ENCODE measurements at places on chromosomes 7 and 10.
A peak's percentile ranks its signal among the peaks of the same experiment; 100 is the strongest.

- DNase-seq: no peak
These were observed 45.2 kb downstream of the PNLIPRP3 start for GRCh38 chr10:116472891-116473290.

GRCh38 chr10:794382-794956, 105.0 kb upstream of the DIP2C start:
- DNase-seq: no peak

- no peak for DNase-seq
These were observed 16.9 kb downstream of the TSPAN14 start for GRCh38 chr10:80471001-80471400.

DNA sequence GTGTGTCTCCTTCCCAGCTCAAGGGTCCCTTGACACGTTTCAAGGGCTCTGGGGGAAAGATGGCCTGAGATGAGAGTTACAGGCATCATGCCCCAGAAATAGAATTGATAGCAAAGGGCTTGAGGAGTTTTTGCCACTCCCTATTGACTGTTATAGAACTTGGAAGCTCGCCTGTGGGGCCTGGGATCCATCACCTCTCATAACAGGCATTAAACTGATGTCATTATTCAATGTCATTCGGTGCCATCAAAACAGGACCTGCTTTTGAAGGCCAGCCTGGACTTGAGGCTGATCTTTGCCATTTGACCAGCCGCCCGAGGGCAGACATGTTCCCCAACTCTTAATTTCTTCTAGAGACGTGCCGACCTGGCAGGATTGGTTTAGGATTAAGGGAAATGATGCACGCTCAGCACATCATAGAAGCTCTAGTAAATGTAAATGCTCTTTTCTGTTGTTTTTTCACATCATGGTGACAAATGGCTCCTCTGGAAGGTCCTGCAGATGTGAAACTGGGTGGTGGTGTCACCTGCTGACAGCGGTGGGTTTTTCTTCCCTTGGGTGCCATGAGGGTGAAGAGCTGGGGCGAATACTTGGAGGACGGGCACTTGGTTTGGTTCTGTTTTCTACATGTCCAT, 16.7 kb upstream of the KLF6 start:
- no peak for DNase-seq

GRCh38 chr10:19832699-19833098, 16.5 kb downstream of the PLXDC2 start:
- no peak for DNase-seq

- DNase-seq: no peak
These were observed 22.2 kb downstream of the LANCL2 start for GRCh38 chr7:55387062-55387965.

DNA sequence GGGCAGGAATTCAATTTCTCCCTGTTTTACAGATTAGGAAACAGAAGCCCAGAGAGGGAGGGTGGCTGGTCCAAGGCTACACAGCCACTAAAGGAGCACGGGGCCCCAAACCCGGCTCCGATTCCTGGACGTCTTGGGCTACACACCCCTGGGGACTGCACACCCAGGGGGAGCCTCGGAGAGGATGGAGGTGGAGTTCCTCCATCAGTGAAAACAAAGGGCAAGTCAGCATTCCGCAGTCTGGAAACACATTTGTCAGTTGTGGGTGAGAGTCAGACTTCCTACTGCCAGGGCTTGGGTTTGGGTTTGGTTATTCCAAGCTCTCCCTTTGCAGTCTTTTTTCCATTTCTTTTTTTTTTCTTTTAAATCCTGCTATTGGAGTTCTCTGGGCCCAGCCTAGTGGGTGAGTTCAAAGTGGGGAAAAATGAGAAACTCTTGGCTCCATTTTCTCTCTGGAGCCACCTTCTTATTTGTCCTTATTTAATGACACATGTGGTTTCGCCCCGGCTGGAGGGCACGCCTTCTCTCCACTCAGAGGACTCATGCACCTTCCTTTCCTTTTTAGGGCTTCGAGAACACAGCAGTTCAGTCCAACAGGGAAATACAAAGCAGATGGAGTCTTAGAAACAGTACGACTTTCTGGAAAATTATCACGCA, 59.9 kb upstream of the AQP1 start:
- DNase-seq: no peak

- DNase-seq: no peak
These were observed 34.0 kb downstream of the MYO1G start for GRCh38 chr7:44944821-44945220.

GRCh38 chr10:132233501-132234085, 46.8 kb downstream of the DPYSL4 start:
- DNase-seq: no peak

GRCh38 chr7:80883154-80884025, 35.5 kb downstream of the SEMA3C start:
- DNase-seq: peak; percentile 87

DNA sequence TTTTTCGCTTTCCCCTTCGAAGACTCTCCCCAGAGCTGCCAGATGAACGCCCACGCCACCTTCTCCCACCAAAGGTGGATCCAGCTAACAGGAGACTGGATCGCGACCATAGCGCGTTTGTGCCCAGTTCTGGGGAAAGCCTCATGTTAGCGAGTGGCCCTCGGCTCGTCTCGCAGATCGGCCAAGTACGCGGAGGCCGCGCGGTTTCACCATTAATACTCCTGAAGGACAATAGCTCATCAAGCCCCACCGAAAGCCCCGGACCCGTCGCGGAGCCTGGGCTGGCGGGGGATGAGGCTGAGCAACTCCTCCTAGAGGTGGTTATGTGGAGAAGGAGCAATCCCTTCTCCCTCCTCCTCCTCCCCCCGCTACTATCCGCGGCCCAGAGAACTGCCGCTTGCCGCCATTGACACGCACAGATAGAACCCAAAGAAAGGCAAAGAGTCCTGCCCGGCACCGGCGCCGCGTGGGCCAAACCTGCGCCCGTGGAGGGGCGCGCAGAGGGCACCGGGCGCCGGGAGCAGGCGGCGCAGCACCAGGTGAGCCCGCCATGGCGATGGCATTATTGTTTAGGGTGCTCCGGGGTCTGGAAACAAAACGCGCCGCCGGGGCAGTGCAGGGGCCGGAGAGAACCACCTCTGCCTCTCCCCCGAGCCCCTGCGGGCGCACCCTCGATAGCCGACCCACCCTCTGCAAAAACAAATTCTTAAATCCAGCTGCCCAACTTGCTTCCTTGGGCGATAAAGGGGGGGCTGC, at the start of gene MACROH2A2:
MACROH2A2 (plus strand) TSS at position 385 of the 756 bp plus-strand sequence. CDS start 22,813 bp downstream, outside the sequence.
- DNase-seq: peak; percentile 17

DNA sequence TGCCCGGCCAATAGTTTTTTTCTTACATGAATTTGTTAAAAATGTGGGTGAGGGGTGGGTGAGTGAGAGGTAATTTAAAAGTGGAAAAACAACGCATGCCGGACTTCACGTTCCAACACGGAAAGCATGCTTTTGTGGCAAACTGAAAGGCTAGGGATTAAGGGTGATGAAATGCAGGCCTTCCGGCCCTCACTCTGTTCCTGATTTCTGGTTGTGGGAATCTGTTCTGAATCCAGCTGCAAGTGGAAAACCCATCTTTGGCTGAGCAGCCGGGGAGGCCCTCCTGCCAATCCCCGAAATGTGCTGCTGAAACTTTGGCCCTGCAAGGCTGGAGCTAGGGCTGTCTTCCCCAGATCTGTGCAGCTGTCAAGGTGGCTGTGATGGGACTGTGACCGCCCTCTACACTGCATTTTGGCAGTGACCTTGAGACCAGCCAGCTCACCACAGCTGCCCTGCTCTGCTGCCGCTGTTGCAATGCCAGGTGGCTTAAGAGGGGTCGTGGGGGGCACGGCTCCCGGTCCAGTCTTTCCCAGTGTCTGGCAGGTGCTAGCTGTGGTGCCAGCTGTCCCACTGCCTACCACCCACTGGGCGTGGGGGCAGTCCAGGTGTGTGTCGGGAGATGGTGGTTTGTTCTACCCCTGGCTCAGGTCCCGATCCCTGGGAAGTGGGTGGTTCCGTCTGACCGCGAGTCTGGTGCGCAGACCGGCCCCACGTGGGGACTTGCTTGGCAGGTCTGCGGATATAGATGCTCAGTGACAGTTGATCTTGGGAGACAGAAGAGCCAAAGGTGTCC, 39.0 kb downstream of the TET1 start:
- DNase-seq: no peak

- DNase-seq: no peak
These were observed 60.2 kb downstream of the ZNF467 start for GRCh38 chr7:149713061-149713730.

GRCh38 chr7:81419731-81420130, 350.1 kb downstream of the HGF start:
- DNase-seq: no peak

DNA sequence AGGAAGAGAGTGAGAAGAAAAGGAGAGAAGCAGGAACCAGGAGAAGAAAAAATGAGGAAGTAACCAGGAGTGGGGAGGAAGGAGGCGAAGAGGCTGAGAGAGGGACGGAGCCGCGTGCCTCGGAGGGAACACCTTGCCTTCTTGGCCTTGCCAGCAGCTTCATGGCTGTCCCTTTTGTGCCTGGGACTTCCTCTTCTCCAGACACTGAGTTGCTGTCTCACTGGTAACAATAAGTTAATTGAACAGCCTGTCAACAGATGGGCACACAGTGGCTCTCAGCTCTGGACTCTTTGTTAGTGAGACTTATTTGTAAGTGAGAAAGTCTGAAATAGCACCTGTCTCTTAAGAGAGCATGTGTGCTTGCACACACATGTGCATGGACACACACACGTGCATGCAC, 83.2 kb downstream of the GATA3 start:
- no peak for DNase-seq

- no peak for DNase-seq
These were observed 20.9 kb upstream of the BTBD16 start for GRCh38 chr10:122249991-122250750.

GRCh38 chr10:3773460-3774017, 11.5 kb downstream of the KLF6 start:
- no peak for DNase-seq

DNA sequence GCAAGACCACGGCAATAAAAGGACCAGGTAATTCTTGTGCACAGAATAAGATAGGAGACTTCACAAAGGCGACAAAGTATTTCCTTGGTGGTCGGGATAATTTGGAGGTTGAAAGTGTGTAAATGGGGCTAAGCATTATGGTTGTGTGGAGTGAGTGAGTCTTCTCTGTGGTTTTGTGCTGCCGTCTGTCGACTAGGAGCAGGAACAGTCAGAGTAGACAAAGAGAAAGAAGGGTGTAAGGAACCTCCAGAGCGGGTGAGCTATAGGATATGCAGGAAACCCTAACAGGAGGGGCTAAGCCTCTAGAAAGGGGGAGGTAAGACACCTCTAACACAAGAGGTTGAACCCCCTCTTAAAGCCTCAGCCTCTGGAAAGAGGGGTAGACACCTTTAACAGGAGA, 201.6 kb downstream of the SH2D4B start:
- DNase-seq: no peak

DNA sequence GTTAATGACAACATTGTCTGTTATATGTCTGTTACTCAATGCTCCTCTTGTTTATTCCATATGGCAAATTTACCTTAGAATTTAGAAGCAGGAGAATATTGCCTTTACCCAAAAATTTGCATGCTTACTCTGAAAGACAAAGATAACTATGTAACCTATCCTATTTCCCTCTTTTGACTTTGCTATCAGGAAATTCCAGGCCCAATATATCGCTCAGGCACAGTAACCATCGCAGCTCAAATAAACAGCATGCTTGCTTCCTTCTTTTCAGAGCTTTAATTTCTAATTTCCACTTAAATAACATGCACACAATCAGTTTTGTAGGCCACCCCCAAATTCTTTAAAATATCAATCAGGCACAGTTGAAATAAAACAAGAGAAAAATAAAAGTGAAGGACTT, 57.8 kb downstream of the EBLN1 start:
- DNase-seq: no peak

DNA sequence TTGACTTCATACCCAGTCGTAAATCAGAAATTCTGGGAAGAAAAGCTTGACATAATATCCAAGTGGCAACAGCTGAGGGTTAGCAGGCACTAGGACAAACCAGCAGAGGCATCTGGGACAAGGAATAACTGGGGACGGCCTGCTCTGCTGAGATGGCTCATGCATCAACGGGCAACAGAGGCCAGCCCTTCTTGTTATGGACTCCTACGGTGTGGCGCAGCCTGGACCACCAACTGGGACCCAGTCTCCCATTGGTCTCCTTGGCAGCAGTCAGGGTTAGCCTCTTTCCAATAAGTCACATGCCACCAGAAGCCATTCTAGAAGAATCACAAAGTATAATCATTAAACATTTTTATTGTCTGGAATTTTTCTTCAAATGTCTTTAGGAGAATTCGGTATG, 15.0 kb downstream of the FGFR2 start:
- no peak for DNase-seq

DNA sequence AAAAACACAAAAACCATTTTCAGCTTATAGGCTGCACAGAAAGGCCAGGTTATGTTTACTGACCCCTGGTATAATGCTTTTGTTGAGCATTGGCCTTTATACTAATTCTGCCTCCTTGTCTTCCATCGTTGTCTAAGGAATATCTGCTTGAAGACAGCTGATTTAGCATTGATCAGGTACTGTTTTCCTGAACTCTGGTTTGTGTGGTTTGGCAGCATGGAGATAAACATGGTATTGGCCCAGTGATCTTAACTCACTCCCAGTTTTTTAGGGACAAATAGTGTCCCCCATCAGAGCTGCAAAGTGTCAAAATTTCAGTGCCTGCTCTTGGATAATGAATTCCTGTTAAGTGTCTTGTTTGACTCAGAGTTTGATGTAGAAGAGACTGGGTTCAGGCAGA, 100.8 kb downstream of the SND1 start:
- DNase-seq: no peak

DNA sequence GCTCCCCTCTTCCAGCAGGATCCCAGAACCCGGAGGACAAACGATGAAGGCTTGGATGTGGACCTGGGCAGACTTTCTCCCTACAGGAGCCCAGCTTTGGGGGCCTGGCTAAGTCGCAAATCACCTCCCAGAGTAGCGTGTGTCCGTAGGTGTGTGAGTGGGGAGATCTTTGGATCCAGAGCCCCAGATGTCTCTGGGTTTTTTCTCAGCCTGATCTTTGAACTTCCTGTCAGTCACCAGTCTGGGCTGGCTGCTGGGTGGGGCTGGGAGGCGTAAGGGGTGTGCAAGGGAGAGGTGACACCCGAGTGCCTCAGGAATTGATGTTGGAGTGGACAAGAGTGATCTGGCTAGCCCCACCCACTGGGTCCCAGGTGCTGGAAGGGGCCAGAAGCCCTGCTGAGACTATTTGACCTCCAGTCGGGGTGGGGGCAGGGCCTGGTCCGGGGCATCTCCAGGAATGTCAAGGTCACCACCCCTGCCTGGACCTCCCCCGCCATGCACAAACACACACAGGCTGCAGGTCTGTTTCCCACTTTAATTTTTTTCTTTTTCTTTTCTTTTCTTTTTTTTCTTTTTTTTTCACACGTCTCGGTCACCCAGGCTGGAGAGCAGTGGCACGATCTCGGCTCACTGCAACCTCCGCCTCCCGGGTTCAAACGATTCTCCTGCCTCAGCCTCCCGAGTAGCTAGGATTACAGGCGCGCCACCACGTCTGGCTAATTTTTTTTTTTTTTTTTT, at the start of gene MOGAT3:
MOGAT3 (minus strand) TSS at position 175 of the 738 bp plus-strand sequence. CDS start 182 bp downstream, outside the sequence.
- no peak for DNase-seq

DNA sequence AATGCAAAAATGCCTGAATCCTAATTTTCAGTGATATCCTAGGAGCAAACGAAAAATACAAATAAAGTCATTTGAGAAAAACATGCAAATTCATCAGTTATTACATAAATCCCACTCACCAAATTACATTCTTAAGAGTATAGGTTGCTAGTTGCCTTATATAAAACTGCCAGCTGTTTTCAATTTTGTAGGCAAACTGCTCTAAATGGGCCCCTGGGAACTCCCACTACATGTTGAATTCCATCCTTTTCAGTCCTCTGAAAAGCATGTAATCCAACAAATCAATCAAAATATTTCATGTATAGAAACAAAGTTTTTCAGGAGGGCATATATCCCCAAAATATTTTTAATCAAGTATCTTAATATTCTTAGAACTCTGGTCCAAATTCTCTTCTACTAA, 2.1 kb upstream of the JMJD1C start:
- no peak for DNase-seq

GRCh38 chr10:44878706-44879530, 32.2 kb upstream of the TMEM72 start:
- DNase-seq: peak; percentile 57

All from smooth muscle cell of the brain vasculature (primary cell).